ENCODE measurements at places on chromosomes 7 and 10.

DNA sequence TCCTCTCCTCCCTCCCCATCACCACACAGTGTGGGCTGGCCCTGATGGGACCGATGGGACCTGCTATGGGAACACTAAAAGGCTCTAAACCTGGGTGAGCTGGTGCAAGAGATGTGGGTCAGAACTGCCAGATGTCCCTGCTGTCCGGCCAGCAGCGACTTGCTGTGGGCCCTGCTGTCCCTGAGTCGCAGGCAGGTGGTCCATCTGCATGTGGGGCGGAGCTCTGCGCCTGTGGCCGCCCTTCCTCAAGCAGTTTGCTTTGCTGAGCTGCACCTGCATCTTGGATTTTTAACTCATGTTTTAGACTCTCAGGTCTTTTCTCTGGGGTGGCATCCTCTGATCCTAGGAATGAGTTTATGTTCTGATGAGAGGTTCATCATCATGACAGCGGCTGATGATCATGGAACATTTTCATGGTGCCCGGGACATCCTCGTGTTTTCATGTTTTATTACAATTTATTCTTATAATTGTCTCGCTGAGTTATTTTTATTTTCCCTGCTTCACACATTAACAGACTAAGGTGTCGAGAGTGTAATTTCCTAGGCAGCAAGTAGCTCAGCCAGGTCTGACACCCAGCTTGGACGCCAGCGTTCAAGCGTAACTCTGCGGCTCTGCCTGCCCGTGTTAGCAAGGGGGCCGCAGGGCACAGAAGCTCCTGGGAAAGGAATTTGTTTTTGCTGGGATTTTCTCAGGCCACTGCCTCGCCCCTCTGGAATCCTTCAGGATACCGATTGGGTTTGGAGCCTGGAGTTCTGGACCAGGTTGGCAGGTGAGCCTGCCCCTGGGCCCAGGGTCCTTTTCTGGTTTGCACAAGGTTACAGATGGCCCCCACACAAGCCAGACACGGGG lies 615.2 kb upstream of the FOXK1 start:
- no peak for DNase-seq

DNA sequence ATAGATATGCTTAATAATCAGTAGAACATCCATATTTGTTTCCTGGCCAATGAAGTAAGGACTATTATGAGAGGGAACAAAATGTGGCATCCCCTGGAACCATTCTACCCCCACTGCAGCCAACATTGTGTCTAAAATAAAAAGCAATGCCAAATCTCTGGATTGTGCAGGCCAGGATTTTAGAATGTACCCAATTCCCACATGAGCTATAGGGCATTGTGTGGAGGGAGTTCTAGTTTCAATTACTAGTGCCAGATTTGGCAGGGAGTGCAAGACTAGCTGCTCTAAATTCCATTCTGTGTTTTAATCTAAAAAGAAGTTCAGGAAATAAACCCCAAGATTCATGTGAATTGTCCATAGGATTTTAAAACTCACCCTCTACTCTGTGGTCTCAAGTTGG lies 112.3 kb downstream of the HGF start:
- DNase-seq = no peak

GRCh38 chr7:148708026-148708885 lies 9.6 kb downstream of the CUL1 start:
- DNase-seq = no peak

GRCh38 chr7:117025891-117026290 lies 72.6 kb downstream of the ST7 start:
- DNase-seq = peak; percentile 37

DNA sequence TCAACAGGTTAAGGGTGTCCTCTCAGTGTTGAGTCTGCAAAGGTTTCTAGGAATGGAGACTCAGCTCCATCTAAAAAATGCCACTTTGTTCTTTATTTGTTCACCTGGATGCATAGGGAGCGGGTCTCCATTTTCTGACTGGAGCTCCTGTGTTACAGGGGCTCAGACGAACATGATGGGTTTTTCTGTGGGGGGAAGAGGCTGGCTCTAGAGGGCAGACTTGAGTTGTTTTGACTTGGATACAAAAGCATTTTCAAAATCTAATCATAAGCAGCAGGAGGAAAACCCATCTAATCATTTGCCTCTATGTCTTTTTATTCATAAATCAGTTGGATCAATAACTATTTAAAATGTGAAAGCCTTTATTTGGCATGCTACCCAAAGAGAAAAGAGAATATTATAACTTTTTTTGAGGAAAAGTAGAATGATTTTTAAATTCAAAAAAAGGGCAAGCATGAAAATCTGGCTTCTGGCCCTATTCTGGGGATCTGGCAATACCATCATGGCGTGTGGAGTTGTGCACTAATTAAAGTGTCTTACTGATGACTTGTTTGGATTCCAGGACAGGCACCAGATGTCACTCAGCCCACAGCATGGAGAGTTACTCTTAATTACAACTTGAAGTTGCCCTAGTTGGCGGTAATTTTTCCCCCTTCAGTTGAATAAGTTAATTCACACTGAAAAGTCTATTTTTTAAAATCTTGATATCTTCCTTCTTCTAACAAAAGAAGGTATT lies 594.9 kb downstream of the REEP3 start:
- no peak for DNase-seq

- no peak for DNase-seq
Measured at GRCh38 chr7:141928146-141928844, 12.1 kb downstream of the OR9A4 start.

DNA sequence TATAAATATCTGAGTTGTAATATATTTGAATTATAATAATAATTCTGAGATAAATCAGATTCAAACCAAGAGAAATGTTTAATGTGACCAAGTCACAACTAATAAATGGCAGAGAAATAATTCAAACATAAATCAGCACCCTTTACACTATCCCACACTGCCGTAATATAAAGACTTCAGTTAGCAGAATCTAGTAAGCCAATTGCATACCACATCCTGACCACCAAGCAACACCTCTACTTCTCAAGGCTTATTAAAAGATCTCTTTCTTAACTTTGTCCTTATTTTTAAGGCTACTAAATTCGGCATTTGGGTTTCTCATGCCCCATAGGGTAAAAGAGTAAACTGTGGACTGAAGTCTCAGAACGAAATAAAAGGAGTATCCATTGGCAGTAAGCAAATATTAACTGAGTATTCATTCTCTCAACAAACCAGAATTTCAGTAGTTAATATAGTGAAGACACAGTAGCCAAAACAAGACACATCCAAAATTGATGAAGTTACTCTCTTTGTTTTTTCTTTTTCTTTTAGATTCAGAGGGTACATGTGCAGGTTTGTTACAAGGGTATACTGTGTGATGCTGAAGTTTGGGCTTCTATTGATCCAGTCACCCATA lies 14.8 kb downstream of the ACBD5 start:
- DNase-seq = no peak

DNA sequence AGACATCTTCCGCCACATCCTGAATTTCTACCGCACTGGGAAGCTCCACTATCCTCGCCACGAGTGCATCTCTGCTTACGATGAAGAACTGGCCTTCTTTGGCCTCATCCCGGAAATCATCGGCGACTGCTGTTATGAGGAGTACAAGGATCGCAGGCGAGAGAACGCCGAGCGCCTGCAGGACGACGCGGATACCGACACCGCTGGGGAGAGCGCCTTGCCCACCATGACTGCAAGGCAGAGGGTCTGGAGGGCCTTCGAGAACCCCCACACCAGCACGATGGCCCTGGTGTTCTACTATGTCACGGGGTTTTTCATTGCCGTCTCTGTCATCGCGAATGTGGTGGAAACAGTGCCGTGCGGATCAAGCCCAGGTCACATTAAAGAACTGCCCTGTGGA lies 1.9 kb downstream of the KCND2 start:
- DNase-seq = no peak

DNA sequence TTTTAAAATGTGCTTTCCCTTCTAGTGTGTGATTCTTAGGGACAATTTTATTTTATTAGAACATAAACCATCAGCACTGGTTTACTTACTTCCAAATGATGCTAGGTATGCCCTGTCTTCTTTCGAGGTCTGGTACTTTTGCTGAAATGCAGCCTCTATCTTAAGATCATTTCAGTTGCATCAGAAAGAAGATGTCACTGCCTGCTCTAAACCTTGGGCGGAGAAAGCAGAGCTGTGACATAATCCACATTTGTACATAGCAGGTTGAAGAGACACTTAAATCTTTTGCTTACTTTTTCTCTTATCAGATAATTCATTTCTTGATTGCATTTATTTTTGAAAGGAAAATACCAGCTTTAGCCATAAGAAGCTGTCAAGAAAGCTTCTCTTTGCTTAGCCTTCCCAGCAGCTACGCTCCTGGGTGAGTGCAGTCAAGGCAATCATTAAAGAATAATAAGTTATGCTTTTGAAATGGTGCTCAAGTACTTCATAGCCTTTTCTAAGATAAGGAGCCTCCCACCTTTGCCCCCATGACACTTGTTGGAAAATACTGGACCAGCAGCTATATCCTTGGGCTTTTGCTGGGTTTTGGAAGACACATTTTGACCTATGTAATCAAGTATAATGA lies 108.4 kb upstream of the SAMD8 start:
- DNase-seq = no peak

DNA sequence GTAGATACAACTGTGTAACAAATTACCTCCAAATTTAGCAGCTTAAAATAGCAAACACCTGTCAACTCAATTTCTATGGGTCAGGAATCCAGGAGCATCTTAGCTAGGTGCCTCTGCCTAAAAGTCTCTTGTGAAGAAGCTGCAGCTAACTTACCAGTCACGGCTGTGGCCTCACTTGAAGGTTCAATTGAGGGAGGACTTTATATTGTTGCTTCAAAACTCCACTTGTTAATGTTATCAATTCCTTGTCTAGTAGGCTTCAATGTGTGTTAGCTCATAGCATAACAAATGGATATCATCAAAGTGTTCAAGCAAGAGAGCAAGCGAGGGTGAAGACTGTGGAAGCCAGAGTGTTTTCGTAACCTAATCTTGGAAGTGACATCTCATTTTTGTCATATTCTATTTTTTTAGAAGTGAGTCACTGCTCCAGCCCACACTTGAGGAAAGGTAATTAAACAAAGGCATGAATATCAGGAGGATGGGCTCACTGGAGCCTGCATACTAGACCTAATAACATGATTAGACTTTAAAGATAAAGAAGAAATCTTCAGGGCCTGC lies 172.9 kb downstream of the SPAG6 start:
- DNase-seq = no peak

DNA sequence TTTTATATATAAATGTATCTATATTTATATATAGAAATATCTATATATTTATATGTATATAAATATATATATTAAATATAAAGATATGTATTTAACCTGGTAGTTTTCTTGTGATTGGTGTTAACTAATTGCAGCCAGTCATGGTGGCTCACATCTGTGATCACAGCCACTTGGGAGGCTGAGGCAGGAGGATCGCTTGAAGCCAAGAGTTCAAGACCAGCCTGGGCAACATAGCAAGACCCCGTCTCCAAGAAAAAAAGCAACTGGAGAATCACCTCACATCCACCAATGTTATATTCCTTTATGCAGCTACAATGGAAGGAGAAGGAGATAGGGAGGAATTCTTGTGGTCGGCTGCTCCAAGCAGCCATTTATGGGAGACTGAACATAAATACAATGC lies 224.9 kb downstream of the BAMBI start:
- DNase-seq = no peak

DNA sequence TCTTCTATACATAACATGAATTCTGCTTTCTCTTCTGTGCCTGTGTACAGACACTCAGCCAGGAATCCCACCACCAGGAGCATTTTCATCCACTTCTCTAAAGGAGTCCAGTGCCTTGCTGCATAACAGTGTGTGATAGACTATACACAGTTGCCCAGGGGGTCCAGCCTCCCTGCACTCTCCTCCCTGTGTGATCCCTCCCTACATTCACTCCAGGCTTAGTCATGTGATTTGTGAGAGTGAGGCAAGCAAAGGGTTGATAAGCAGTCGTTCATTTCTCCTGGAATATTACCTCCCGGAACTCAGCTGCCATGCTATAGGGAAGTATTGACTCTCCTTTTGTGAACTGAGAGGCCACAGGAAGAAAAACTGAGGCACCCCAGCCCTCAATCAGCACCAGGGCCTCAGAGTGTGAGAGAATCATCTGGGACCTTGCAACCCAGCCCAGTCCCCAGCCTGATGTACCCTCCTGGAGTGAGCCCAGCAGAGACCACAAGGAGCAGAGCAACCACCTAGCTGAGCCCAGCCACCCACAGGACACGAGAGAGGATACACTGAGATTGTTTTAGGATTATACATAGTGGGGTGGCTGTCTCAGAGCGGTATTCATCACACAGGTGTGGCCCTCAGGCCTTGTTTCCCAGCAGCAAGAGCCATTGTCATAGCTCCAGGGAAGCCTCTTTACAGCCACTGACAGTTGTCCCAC lies 45.0 kb upstream of the EEPD1 start:
- DNase-seq = no peak

- peak; percentile 2 for DNase-seq
Measured at GRCh38 chr10:9709849-9710248, 1307.8 kb upstream of the CELF2 start.

GRCh38 chr10:7412928-7413282 lies 2.1 kb upstream of the SFMBT2 start:
- no peak for DNase-seq

All from fibroblast of skin of right quadriceps (primary cell).